CD8-positive, alpha-beta memory T cell (primary cell): ENCODE measurements at places on chromosomes 6 and 20. TPM values are rescaled to one million over a fixed set of nuclear protein-coding genes. Genes with fewer than 3 reads are reported as not detected.

- H3K36me3 ChIP-seq: no peaks in the 10 kb centered on the region
- no peak for DNase-seq
- H3K4me3 ChIP-seq: no peak overlapping the region
- no peaks in the 10 kb centered on the region for H3K4me1 ChIP-seq
- no peaks in the 10 kb centered on the region for H3K27me3 ChIP-seq
- no peak overlapping the region for H3K27ac ChIP-seq
Observed at GRCh38 chr20:45781391-45781931, 10.2 kb downstream of the WFDC3 start.

GRCh38 chr20:5216663-5217062 is 89.9 kb downstream of the CDS2 start:
- no peak overlapping the region for H3K27ac ChIP-seq
- H3K4me1 ChIP-seq: no peaks in the 10 kb centered on the region
- H3K27me3 ChIP-seq: no peaks in the 10 kb centered on the region
- H3K4me3 ChIP-seq: no peak overlapping the region
- DNase-seq: no peak

- no peaks in the 10 kb centered on the region for H3K27me3 ChIP-seq
- H3K27ac ChIP-seq: no peak overlapping the region
- H3K4me3 ChIP-seq: no peak overlapping the region
Observed at GRCh38 chr6:122604676-122605075, 5.5 kb upstream of the PKIB start.

DNA sequence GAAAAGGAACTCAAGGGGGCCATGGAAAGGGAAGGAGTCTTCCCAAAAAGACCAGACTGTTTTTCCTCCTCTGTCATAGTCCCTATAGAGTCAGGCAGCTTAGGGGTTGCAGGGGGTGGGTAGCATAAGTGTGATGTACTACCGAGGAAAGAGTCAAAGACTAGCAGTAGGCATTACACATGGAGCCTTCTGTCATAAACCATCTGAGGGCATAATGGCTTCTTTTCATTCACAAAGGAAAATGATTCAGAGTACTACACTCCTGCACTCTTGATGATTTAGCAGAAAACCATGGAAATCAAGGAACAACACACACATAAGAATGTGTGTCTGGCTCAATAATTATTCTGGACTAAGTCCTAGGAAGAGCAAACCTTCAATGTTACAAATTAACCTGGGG is 14.9 kb downstream of the PLN start:
- no peaks in the 10 kb centered on the region for H3K36me3 ChIP-seq
- DNase-seq: no peak
- peaks cover 22% of the 10 kb centered on the region for H3K4me1 ChIP-seq
- H3K27ac ChIP-seq: no peak overlapping the region
- no peak overlapping the region for H3K4me3 ChIP-seq
- H3K27me3 ChIP-seq: no peaks in the 10 kb centered on the region

- H3K27ac ChIP-seq: no peak overlapping the region
- DNase-seq: no peak
Observed at GRCh38 chr6:43376551-43376981, 7.1 kb upstream of the ZNF318 start.

DNA sequence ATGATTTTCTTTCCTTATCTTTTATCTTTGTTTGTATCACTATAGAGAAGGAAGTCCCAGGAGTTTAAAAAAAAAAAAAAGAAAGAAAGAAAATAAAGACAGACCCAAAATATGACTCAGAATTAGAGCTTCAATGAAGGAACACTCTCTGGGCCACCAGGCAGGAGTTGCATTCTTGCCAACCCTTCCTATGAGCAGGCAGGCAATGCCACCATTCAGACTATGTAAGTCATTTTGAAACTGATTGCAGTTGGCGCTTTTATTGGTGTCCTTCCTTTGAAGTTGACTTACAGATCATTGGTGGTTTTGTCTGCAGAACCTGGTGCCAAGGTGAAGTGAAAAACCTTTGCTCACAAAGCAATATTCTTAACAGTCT is 50.3 kb downstream of the MYB start:
- no peak overlapping the region for H3K4me3 ChIP-seq
- H3K27me3 ChIP-seq: no peaks in the 10 kb centered on the region
- no peaks in the 10 kb centered on the region for H3K36me3 ChIP-seq
- H3K27ac ChIP-seq: peak overlapping the region; percentile 74

DNA sequence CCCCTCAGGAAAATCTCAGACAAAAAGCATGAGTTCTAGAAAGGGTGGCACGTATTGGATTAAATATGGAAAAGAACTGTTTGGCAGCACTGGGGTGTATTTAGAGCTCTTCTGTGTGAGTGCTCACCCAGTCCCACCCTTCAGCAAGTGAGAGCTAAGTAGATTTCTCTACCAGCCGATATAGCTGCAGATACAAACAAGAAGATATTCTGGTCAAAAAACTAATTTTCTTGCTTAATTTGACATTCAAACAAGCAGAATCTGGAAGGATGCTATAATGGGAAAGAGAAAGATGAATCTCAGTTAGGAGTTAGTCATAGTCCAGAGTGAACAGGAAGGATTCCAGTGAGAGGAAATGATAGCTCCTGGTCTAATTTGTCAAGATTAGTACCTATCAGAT is 232.1 kb downstream of the TMEM242 start:
- H3K4me1 ChIP-seq: no peaks in the 10 kb centered on the region
- H3K27ac ChIP-seq: no peak overlapping the region
- H3K36me3 ChIP-seq: no peaks in the 10 kb centered on the region
- DNase-seq: no peak
- no peaks in the 10 kb centered on the region for H3K27me3 ChIP-seq

DNA sequence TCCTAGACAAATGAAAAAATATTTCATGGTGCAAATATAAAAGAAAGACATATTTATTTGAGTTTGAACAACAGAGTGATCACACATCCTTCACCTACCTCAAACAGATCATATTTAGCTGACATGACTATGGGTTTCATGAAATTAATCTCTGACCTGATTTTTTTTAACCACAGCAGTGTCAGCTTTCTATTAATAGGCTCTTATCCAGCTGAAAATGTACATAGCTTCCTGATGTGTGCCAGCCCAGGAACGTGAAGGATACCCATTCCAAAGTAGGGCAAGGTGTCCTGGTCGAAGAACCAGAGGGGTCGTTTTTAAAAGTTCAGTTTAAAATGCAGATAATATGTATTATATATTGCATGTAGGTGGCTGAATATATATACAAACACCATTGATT is 19.8 kb downstream of the TRDN start:
- no peak overlapping the region for H3K4me3 ChIP-seq
- H3K36me3 ChIP-seq: no peaks in the 10 kb centered on the region
- H3K4me1 ChIP-seq: no peaks in the 10 kb centered on the region

DNA sequence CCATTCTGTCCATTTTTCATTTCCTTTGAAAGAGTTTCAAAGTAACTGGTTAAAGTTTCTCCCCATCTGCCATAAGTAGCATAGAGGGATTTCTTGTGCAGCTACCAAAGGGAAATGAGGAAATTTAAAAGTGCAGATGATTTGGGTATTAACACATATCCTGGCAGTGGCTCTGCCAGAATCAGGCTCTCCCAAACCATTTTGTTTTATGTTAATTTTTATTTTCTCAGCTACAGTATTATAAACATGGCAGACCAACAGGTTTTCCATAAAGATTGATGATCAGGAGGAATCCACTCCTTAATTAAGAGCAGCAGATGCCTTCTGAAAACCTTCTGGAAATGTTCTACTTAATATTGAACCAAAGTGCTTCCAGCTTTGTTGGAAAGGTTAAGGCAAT is 13.9 kb downstream of the PLCB4 start:
- no peaks in the 10 kb centered on the region for H3K36me3 ChIP-seq
- DNase-seq: no peak
- no peaks in the 10 kb centered on the region for H3K27me3 ChIP-seq
- no peak overlapping the region for H3K27ac ChIP-seq

The SLC17A1 gene
- total RNA-seq: not detected

The LRFN2 gene
- not detected for total RNA-seq

The ZC3H12D gene
- 83.5 TPM for total RNA-seq

The DEFB129 gene
- total RNA-seq: not detected
